ENCODE measurements at places on chromosomes 12 and 14.

GRCh38 chr12:104471336-104471735, 14.6 kb downstream of the CHST11 start:
- no peak for DNase-seq

- no peak for DNase-seq
These were observed 289.4 kb downstream of the CCDC91 start for GRCh38 chr12:28479683-28480082.

- DNase-seq: no peak
These were observed 86.3 kb downstream of the EMP1 start for GRCh38 chr12:13282861-13283260.

GRCh38 chr12:93230326-93230720, 147.4 kb upstream of the NUDT4 start:
- DNase-seq: no peak

DNA sequence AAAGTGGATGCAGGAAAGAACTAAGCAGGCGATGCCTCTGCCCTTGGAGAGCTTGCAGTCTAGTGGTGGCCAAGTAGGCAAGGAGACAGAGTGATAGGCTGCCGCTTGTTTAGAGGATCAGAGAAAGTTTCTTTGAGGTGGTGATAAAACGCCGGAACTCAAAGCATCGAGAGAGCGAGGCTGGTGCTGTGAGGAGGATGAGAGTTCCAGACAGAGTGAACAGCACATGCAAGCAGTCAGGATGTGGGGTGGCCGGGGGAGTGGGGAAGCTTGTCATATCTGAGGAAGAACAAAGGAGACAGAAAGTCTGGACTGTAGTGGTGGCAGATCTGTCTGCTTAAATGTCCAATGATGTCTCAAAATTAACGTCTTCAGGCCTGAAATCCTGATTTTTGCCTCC, 319.7 kb downstream of the SNAPC1 start:
- DNase-seq: no peak

DNA sequence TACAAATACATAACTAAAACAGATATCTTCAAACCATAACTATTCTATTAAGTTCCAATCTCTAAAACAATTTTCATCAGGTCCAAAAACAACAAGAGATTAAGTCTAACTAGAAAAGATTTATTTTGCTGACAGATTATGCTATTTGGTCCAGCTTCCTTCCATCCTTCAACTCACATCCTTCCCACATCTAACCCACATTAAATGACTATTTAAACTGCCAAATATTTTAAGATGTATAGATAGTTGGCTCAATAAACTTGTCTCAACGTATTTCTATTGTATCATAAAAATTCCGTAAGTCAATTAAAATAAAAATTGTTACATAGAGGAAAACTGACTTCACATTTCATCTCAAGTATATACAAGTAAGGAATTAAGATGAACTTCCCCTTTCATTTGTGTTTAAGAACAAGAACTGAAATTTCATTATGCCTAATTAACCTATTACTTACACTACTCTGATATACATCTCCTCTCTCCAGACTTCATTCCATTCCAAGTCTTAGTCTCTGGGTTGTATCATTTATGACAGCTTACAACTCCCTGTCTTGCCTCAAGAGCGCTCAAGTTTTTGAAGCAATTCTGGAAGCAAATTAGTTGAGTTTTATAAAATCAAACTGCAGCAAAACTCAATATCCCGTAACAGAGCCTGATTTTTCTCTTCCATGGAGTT, 25.4 kb downstream of the PAWR start:
- DNase-seq: no peak

DNA sequence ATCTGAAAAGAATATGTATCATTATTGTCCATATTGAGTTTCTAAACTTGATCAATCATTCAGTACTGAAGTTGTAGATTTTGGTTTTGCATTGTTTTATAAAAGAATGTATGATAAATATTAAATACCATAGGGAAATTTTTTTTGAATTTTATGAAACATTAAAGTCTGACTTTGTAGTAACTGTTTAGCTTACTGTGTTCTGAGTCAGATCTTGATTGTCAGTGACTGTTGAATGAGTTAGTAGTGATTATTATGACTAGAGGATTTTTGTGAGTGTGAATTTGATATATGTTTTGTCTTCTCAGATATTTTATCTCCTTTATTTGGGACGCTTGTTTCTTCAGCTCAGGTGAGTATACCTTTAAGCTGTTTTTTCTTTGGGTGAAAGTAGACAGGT, 10.1 kb downstream of the TDP1 start:
- DNase-seq: no peak

DNA sequence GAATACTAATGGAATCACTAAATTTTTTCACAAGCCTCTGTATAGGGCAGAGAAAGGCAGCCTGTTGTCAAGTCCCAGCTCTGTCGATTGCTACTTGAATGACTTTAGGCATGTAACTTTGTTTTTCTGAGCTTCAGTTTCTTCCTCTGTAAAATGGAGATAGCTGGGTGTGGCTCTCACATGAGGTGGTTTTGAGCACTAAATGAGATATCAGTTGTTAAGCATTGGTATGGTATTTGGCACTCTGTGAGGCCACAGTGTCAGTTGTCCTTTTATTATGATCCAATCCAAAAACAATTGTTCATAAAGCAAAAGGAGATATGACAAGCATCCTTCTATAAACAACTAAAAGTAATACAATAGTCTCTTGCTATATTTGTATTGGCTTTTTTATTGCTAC, 120.6 kb downstream of the DUSP6 start:
- DNase-seq: no peak
